Globus pallidus (tissue), 1 donor: ENCODE measurements at places on chromosomes 4 and X.

DNA sequence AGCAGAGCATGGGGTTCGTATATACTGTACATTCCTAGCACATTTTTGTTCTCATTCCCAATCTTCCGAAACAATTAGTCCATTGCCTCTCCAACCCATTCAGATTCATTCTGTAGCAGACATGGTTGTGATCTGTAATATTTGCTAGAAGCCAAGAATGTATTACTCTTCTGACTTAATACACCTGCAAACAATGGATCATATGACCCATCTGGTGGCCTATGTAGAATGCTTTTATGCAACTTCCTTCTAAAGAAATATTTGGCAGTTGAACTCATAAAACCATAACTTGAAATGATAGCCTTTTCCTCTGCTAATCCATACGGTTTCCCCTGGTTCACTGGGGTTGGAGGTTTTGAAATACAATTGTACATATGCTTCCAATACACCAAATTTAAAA lies 32.8 kb upstream of the SGMS2 start:
- no peak for DNase-seq

DNA sequence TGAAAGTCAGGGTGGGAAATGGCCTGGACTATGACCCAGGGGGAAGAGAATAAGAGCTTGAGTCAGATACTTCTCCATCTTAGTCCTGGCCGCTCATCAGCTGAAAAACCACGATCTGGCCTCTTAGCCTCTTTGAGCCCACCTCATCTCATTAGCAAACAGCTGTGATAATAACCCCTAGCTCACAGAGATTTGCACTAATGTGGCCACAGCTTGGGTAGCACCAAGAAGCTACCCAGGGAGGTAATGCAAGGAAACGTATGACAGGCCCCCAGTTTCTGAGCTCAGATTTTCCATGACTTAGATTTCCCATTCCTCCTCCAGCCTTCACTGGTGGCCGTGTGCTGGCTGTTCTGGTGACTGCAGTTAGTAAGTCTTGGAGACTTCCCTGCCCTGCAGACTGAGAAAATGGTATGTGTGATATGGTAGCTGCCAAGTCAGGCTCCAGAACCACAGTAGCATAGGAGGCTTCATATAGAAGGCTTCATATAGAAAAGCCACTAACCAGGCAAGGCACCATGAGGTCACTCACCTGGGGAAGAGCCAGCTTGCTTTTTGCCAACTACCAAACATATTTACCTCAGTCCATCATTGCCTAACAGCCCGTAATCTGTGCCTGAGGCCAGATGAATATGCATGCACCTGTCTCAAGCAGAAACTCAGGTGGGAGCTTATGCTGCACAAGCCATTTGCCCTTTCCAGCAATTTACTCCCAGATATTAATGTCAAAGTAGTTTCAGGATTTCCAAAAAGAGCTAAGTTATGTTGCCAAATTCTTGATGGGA lies 51.4 kb upstream of the GABRE start:
- DNase-seq = no peak

- no peak for DNase-seq
These were observed 165.2 kb downstream of the CORIN start for GRCh38 chr4:47672696-47673095.

GRCh38 chrX:41971346-41971745 lies 48.0 kb upstream of the CASK start:
- no peak for DNase-seq

DNA sequence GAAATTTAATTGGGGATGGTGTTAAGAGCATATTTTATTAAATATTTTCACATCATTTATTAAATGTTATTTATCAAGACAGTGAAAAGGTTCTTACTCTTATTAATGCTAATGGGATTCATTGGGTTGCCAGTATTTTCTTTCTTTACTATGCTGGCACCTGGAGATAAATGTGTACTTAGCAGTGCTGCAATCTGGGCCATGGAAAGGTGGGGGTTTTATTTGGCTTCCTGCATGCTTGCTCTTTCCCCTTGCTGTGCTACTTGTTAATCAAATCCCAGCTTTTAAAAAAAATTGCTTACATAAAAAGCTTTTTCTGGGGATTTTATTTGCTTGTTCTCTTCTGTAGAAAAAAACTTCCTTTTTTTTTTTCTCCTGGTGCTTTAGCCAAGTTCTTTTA lies 48.3 kb downstream of the ZAR1 start:
- no peak for DNase-seq

- no peak for DNase-seq
These were observed 64.7 kb upstream of the RPL34 start for GRCh38 chr4:108555701-108556100.
